ENCODE measurements at places on chromosomes 6 and 20. TPM values are rescaled to one million over a fixed set of nuclear protein-coding genes. Genes with fewer than 3 reads are reported as not detected.

DNA sequence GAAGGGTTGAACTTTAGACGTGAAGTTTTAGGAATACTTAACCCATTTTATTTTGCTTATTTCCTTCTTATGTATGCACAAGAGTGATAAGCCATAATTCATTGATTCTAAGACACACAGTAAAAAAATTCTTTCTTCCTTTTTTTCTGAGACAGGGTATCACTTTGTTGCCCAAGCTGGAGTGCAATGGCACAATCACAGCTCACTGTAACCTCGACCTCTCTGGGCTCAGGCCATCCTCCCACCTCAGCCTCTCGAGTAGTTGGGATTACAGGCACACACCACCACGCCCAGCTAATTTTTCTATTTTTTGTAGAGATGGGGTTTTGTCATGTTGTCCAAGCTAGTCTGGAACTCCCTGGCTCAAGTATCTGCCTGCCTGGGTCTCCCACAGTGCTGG lies 116.6 kb upstream of the RNF24 start:
- ATAC-seq: no peak

- peak; percentile 93 for ATAC-seq
Observed at GRCh38 chr6:107894809-107895396, 63.1 kb downstream of the SEC63 start.

DNA sequence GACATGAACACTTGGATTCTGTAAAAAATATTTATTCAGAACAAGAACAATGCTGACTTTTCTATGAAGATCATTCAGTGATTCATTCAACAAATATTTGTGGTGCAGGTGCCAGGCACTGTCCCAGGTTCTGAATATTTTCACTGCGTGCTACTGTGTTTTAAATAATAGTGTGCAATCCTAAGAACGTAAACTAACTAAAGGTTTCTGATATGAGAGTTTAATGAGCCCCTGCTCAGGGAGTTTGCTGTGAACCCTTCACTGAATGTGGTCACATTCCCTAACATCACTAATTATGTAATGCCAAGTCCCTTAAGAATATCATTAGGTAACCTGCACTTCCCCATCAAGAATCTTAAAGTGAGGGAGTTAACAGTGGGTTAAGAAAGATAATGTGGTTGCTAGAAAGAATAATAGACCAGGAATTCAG lies 1.7 kb upstream of the TMEM170B start:
- no peak for ATAC-seq

GRCh38 chr6:130147111-130147510 lies 75.6 kb downstream of the SAMD3 start:
- ATAC-seq: no peak

DNA sequence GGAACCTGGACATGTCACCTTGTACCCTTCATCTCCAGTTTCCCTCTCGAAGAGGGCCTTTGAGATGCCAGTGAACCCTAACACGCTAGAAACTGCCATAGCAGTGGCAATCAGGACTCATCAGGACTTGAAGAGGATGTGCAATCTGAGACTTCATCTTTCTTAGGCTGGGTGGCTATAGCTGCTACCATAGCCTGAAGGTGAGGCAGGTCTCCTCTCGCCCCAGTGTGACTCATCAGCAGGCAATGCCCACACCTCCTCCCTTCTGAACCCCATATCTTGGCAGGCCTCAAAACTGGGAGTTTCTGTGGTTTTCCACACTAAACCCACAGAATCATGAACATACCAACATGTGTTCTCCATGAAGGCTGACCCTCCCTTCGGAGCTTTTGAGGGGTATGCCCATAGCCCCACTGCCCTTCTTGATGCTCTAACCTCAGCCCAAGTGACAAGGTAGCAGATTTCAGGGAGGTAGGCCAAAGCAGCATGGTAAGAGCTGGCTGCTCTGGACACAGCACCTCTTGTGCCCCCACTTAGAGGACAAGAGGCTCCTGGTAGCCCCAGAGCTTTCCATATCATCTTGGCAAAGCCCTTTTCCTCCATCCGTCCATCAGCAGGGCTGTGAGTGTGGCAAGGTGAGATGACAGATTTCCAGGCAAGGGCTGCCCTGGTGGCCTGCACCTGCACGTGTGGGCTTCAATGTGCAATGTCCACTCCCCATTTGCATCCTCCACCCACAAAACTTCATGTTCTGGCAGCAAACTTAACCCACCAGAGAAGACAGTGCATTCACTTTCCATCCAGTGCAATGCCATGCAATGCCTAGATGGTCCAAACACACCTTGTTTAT lies 2.6 kb downstream of the BLCAP start:
- ATAC-seq: peak; percentile 68

DNA sequence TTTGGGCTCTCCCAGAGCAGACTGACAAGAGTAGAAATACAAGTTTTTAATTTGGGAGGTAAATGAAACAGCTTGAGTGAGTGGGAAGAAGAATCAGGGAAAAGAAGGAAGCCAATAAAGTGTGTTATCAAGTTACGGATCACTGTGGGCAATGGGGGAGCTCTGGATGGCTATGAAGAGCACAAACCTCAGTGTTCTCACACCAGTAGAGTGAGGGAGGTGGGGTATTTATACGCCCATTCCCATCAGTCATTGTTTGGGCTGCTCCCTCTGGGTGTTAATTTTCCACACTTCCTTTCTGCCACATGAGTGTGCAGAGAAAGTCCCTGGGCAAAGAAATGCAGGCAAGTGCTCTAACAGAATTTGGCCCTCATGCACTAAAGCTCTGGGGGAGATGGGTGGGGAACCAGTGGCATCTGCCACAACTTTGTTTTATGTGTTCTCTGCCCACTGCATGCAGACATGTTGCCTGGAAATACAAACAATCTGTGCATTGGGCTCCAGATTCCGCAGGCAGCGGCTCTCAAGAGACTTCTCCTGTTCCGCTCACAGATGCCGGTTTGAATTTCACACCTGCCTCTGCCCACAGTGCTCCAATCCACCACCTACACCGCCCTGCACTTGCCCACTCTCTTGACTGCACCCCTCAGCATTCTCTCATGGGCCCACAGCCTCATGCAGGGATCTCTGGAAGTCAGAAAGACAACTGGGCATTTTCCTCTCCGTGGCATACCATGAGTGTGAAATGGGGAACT lies 211.1 kb upstream of the RNF24 start:
- ATAC-seq: no peak

Gene CLIC5
- total RNA-seq: 0.24 TPM

Gene RAET1L
- 30.4 TPM for total RNA-seq

Gene TREM1
- 0.20 TPM for total RNA-seq
